NCI-H82 (cell line): ENCODE measurements at places on chromosomes 3 and 15.

DNA sequence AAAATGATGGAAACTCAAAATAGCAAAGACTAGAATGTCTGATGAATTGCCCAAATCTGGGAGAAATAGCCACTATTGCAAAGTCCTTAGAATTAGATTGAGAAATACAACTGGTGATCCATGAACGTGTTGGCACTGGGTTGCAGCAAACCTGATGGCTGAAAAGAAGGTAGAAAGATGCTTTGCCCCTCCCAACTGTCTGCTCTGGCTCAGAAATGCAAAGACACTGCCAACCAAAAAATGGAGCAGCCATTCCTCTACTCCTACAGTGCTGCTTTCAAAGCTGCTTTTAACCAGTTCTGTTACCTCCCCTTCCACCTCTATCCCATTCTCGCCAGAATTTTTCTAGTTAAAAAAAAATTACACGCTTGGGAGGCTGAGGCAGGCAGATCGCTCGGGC, 60.7 kb downstream of the CPA3 start:
- DNase-seq = no peak

GRCh38 chr3:20747741-20748140, 561.7 kb upstream of the SGO1 start:
- DNase-seq = no peak

- no peak for DNase-seq
Measured at GRCh38 chr3:53287131-53287629, 31.4 kb upstream of the TKT start.

GRCh38 chr3:108381529-108382140, 85.3 kb downstream of the HHLA2 start:
- no peak for DNase-seq

DNA sequence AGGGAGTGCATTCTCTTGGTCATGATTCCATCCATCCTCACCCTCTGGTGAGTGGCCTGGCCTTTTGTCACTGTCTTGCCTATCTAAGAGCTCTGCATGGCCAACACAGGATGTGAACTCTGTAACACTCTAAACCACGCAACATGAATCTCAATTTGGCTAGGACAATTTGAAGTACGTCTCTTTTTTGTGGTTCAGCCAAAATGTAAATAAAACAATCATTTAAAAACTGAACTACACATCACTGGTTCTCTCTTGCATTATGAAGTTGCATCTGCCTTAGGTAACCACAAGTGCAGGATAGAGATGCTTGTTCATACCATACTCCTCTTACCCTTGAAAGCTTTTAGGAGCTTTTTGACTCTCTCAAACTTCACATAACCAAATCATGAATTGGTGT, 27.3 kb downstream of the CCR3 start:
- no peak for DNase-seq

GRCh38 chr3:160671231-160671630, 5.7 kb upstream of the ARL14 start:
- no peak for DNase-seq

GRCh38 chr3:145457825-145458552, 703.0 kb downstream of the PLOD2 start:
- DNase-seq = no peak
